Hematopoietic multipotent progenitor cell treated with erythropoietin and hydrocortisone succinate and interleukin-3 and kit ligand, for 17 days (in vitro differentiated cells): ENCODE measurements at places on chromosomes 16 and 17.
A peak's percentile ranks its signal among the peaks of the same experiment; 100 is the strongest.

- DNase-seq, result peak; percentile 65
Observed at GRCh38 chr17:34171245-34171818, 83.8 kb upstream of the CCL2 start.

DNA sequence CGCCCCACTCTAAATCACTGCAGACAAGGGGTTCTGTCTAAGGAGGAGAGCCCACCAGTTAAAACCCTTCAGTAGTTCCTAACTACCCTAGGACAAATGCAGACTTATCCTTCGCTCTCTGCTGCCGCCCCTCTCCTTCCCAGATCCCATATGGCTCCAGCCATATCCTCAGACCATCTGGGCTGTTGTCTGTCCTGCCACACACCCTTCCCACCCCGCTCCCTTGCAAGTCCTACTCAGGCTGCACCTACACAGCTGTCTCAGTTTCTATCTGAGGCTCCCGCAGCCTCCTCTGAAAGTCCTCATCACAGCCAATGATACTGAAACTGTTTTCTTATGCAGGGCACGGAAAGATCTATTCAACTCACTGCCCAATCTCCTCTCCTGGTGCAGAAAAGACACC, 720 bp upstream of the BCKDK start:
- DNase-seq, result no peak

DNA sequence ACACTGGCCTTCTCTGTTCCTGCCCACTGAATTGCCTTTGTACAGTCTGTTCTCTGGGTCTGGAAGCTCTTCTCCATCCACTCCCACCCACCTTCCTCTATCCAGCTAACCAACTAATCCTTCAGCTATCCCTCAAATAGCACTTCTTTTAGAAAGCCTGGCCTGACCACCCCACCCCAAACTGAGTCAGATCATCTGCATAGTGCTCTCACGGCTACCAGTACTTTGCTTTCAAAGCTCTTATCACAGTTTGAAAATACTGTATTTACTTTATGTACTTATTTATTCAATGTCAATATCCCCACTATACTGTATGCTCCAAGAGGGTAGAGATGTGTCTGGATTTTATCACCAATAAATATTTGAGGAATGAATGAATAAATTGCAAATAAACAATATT, 4.5 kb upstream of the CLDN7 start:
- no peak for DNase-seq

DNA sequence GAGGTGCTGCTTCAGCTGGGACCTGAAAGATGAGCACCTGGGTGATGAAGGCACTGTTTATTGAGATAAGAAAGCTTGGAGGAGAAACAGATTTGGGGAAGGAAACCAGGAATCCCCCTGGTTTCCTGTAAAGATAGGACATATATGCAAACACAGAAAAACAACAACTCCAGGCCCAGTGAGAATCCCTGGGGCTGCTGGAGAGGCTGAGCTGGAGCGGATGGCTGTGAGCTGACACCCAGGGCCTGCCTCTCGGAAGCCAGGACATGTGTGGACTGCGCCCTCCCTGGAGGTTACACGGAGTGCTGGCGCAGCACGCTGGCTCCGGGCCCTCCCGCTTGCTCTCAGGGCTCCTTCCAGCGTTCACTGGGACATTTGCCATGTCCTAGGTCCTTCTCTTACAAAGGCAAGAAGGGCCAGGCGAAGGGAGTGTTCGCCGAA, 57.5 kb downstream of the CYB5B start:
- no peak for DNase-seq

DNA sequence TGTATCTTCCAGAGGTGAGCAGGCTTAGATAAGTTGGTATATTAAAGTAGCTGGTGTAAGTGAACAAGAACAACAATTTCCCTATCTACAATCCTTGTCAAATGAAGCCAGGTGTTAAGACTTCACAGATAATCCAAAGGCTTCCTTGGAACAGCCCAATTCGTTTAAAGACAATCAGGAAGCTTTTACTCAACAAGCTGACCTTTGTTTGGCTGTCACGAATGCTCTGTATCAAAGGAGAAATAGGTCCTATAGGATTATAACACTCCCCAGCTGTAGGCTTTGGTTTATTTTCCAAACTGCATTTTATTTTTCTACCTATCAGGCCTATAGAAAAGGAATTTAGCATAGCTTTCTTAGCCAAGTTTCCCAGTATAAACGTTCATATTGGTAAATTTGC, 766.5 kb upstream of the GOT2 start:
- no peak for DNase-seq
